Activated gamma-delta T cell treated with Interleukin-2 at 50 U/mL for 16 hours (primary cell): ENCODE measurements at places on chromosomes 7 and 10.

DNA sequence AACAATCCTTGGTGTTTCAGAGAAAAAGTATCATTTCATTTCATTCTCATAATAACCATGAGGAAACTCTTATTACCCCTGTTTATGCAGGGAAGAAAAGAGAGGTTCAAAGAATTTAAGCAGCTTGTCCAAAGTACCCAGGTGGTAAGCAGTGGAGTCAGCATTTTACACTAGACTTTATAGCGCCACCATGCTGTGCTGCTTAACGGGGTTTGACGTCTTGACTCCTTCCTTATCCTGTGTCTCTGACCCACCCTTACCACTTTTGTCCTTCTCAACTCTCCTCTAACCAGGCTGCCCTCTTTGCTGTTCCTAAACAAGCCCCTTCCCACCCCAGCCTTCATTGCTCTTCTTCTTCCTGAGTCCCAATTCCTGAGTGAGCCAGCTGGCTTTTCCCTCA is 117.0 kb upstream of the AHR start:
- no peak for DNase-seq

- DNase-seq: no peak
Measured at GRCh38 chr10:30647089-30647488, 17.5 kb upstream of the LYZL2 start.

DNA sequence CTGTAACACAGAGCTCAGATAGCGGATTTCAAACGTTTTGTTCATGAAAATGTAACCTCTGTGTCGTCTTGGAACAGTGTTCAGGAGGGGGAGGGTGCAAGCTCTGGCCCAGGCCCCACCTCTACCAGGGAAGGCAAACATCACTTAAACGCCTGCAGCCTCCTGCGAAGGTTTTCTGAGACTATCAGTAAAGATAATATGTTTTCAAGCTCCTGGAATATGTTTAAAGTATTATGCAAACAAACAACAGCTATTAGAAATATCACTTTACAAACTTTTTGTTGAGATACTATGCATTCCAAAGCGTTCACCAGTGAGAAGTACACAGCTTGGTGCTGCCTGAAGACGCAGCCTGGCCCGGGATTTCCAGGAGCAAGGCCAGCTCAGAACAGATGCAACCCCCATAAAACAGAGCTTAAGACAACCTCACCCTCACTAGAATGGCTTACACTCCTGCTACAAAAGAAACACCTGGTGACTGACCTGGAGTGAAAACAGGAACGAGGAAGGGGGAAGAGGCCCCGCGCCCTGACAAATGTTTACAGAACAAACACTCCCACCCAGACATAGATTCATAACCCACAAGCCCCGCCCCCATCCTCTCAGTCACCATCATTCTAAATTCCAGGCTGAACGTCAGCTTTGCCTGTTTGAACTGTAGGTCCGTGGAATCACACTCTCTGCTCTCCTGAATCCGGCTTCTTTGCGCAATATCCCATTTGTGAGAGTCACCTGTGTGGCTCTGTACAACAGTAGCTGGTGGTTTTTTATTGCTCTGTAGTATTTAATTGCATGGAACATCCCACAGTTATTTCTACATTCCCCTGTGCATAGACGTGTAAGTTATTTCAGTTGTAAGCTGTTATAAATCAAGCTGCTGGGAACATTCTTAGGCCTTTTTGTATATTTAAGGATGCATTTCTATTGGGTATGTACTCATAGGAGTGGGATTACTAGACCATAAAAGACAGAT is 155.0 kb downstream of the PTPRN2 start:
- no peak for DNase-seq

DNA sequence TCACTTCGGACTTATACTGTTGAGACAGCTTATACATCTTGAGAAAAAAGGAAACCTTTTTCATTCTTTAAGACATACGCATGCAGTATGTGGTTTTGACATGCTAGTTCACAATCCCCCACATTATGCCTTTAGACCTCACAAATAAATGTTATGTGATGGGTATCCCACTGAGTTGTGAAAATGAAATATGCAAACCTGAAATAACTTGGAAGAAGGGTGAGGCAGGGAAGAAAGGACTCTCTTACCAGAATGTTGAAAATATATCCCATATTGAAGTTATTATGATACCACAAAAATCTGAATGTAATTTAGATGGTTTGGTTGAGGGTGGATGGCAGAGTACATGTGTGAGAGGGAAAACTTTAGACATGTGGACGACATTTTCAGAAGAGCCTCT is 379.8 kb downstream of the BBS9 start:
- DNase-seq: no peak

GRCh38 chr7:154371424-154371823 is 319.2 kb downstream of the DPP6 start:
- DNase-seq: no peak

DNA sequence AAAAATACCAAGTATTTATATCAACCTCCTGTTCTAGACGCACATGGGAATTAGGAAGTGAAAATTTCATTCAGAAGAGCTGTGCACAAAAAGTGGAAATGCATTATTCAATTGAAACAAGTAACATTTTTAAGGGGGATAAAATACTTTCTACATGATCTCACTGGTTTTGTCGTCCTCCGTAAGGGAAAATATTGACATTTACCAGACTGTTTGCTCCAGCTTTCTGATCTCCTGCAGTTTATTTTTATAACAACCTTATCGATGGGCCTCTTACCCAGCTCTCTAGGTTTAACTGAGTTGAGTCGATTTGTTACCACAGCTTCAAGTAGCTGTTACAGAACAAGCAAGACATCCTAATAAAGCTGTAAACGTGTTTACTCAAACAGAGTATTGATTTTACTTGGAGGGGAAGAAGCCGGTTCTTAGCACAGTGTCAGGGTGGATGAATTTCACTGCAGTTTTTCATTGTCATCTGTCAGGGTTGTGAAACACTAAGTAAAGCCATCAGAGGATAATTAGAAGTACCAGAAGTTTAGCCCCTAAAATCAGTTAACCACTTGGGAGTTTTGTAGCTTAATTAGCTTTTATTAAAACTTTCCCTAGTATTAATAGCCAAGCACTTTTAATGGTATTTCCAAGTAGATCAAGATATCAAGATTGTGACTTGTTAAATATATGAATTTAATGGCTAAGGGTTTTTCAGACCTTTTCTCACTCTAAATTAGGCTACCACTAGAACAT is 142.6 kb upstream of the KAT6B start:
- no peak for DNase-seq

GRCh38 chr10:96337106-96337505 is 21.7 kb downstream of the OPALIN start:
- DNase-seq: no peak

DNA sequence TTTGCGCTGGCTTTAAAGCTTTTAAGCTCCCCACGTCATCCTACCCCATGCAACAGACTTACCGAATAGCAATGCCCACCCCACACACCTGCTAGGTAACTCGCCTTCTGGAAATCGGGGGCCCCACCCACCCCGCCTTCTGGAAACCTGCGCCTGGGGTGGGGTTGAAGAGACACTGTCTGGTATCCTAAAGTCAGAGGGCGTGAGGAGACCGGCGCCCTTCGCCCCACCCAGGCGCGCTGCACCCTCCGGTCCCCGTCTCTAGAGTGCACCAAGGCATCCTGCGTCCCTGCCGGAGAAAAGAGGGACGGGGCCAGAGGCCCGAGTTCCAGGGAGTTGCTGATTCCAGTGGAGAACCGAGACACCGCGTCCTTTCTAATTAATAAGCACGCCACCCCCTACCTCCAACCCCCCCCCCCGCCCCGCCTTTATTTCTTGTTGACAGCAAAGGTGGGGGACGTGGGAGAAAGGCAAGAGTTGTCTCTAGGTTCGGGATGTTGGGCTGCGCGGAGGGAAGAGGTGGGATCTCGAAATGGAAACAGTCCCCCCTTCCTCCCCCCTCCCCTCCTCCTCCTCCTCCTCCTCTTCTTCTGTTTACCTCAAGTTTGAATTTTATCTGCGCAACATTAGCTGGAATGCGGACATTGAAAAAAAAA is 220.9 kb upstream of the MKLN1 start:
- peak; percentile 51 for DNase-seq

GRCh38 chr7:29877196-29877595 is 70.9 kb downstream of the WIPF3 start:
- DNase-seq: no peak

DNA sequence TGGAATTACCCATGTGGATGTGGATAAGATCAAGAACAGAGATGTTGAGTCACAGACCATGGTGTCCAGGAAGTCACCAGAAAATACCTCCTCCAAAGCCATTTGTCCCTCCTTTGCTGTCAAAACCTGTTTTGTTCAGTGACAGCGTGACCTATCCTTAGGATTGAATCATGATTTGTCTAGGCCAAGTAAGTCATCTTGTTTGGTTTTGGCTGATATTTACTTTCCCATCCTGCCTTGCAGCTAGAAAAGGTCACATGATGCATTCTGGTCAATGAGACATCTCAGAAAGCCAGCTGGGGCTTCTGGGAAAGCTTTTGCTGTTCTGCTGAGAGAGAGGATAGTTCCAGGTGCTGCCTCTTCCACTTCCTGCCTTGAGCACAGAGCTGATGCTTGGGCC is 225.3 kb upstream of the ZMIZ1 start:
- DNase-seq: no peak

GRCh38 chr7:115410434-115410820 is 488.5 kb downstream of the MDFIC start:
- DNase-seq: no peak

- no peak for DNase-seq
Measured at GRCh38 chr10:74981831-74982633, 129.4 kb upstream of the SAMD8 start.

GRCh38 chr10:10418387-10418786 is 599.3 kb upstream of the CELF2 start:
- no peak for DNase-seq

DNA sequence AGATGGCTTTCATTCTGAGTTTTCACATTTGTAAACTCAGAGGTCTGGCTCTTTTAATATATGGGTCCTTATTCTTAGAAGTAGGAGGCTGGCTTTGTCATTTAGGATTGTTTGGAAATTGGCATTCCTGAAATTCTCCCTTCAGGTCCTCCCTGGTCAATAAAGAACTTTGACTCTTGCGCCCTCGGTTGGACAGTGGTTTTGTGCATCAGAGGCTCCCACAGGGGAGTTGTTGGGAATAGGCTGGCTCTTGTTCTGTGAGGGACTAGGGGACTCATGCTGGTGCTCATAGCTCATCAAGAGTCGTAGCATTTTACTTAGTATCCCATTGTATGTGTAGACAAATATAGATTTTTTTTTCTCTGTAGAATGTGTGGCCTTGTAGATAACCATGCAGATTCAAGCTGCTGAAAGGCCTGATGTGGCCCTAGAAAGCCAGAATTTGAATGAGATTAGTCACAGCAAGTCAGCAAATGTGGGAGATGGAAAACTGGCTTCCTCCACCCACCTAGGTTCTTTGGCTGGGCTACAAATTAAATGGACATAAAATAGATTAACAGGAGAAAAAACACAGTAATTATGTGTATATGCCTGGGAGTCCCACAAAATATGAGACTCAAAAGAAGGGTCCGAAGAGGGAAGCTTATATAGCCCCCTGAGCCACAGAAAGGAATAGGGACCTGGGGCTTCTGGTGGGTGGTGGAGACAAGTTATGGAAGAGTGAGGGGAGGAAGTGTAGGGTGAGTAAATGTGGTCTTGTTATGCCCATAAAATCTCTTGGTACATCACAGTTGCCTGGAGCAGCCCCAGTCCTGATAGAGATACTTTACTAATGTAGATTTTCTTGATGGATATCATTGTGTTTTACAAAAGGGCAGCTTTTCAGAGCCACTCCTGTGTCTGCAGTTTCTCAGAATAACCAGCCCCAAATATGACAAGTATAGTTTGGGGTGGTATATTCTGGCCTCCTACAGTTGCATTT is 94.6 kb upstream of the BTBD16 start:
- no peak for DNase-seq

DNA sequence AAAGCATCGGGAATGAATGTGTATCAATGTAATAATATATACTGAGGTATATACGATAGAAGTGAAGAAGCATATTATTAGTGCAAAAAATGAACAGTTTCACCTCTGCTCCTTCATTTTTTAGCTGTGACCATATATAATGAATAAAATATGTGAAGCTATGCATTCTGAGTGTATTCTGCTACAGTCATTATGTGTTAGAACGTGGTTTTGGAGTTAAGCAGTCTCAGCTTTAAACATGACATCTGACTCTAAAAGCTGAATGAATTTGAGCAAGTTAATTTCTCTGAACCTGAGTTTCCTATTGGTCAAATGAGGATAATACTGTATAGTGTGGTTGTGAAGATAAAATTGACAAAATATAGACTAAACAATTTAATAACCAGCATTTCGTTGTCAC is 358.1 kb downstream of the SUGCT start:
- no peak for DNase-seq

GRCh38 chr10:100879741-100880360 is 32.9 kb upstream of the SLF2 start:
- no peak for DNase-seq

GRCh38 chr7:97016381-97017191 is 8.0 kb downstream of the DLX5 start:
- DNase-seq: no peak

DNA sequence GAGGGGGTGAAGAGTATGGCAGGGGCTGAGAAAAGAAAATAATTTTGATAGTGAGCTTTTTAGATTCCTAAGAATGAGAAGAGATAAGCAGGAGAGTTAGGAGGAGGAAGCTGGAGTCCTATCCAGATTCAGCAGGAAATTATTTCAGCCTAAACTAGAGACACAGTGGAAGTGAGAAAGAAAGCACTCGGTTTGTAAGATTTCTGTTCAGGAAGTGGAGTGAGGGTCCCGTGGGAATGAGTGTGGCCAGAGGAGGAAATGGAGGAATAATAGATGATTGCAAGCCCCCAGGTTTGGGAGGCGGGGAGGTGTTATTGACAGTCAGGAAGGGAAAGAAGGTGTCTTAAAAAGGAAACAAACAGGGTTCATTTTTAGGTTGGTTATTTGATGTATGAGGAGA is 84.8 kb upstream of the NRP1 start:
- no peak for DNase-seq

DNA sequence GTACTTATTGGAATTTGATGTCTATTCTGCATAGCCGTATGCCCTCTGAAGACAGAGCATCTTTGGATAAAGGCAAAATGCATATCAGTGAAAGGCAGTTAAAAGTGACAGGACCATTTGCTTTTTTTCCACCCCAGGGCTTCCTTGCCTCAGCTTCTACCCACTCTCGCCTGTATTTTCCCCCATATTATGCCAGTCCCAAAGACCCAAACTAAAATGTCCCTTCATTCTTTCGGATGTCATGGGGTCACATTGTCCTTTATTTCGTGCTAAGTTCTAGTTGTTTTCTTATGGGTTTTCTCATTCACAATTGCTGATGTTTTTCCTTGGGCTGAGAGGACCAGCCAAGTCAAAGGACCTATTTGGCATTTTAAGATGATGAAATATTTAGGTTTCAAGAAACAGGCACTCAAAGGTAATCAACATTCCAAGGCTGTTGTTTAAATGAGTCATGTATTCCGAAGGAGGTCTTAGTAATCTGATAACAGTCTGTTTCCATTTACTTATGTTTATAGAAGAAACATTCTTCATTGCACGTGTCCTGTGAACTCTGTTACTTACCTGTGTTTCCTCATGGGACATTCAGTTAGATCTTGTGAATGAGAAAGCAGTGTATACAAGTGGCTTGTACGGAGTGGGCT is 74.1 kb downstream of the DNAH11 start:
- no peak for DNase-seq
